Left lobe of liver (tissue), 2 donors: ENCODE measurements at places on chromosomes 2 and 18. TPM values are rescaled to one million over a fixed set of nuclear protein-coding genes. Genes with fewer than 3 reads are reported as not detected.

The CBLN2 gene
- not detected for total RNA-seq

DNA sequence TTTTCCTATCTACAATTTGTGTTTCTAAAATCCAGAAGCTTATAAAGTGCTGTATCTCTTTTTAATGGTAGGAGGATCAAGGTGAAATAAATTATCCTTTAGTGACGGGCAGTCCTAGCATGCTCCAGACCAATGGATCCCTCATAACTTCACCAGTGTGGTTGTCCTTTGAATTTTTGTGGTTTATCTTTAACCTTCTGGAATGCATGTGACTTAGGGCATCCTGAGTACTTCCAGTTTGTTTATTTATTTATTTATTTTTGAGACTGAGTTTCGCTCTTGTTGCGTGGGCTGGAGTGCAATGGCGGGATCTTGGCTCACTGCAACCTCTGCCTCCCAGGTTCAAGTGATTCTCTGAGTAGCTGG is 40.4 kb downstream of the NUP35 start:
- DNase-seq: no peak

DNA sequence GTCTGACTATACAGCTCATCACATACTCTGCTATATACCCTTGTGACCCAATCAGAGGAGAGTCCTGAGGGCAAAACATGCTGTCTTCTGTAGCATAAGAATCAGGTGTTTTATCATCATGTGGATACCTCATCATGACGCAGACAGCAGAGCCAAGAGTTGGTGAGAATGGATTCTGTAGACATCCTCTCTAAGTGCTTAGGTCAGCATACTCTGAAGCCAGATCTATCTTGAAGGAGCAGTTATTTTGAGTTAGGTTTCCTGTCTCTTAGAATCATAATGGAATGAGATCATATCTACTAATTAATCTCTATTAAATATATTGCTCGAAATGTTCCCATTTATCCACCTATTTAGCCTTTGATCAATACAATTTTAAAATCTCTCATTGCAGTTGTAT is 190.2 kb upstream of the KCNH7 start:
- no peak for DNase-seq

The TUBA4B gene
- total RNA-seq: not detected

DNA sequence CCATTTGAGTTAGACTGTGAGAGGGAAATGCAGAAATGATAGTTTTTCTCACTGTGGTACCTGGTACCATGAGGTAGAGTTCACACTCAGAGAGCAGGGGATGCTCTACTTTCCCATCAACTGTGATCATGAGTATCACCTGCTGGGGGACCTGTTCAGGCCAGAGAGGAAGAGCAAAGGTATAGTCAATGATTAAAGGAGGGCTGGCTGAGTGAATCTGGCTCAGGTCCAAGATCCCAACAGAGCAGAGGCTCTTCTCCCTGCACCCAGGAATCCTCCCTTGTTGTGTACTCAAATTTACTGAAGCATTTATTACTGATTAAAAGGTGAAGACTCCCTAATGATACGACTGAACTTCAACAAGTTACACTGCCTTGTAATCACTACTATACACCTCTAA is 104.6 kb upstream of the CHRNA1 start:
- no peak for DNase-seq

The ABCG5 gene
- total RNA-seq: 57.0 TPM

- DNase-seq: no peak
These were observed 23.4 kb downstream of the METTL21A start for GRCh38 chr2:207601774-207602173.

GRCh38 chr2:85769983-85770362 is 16.2 kb downstream of the ATOH8 start:
- no peak for DNase-seq

GRCh38 chr2:96113367-96113677 is 3.0 kb downstream of the ADRA2B start:
- no peak for DNase-seq

The PSMA8 gene
- not detected for total RNA-seq

DNA sequence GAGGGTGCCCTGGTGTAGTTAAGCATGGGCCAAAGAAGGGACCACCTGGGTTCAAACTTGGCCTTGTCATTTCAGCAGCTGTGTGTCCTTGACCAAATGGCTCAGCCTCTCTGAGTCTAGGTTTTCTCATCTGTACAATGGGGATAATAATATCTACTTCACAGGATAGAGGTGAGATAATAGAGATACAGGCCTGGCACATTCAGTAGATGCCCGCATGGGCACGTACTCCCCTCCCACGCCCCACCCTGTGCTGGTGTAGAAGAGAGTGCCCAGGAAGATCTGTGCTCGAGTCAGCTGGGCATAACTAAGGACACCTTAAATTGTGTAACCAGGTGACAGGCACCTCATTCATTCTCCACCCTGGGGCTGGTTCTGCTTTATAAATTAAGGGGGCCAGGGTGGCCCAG is 8.4 kb upstream of the TMEM185B start:
- DNase-seq: no peak

DNA sequence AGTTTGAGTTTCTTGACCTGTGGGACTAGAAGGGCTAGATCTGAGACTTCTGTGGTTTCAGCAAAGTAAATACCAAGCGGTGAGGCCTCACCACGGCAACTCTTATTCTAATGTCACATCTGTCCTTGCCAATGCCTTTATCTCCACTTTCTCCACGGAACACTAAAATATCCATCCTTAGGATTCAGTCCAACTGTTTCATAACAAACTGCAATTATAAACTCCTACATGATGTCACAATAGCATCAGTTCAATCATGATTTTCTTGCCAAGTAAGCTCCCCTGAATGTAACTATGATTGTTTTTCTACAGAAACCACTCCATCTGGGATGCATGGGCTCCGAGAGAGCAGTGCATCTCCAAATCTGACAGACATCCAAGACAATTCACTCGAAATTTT is 79.6 kb downstream of the LRATD1 start:
- DNase-seq: no peak

GRCh38 chr2:19846030-19846429 is 55.8 kb downstream of the TTC32 start:
- DNase-seq: no peak

The CCDC102B gene
- total RNA-seq: 0.30 TPM

The MDH1B gene
- 0.28 TPM for total RNA-seq

The TLX2 gene
- 0.08 TPM for total RNA-seq

The TMEM17 gene
- total RNA-seq: 0.50 TPM

DNA sequence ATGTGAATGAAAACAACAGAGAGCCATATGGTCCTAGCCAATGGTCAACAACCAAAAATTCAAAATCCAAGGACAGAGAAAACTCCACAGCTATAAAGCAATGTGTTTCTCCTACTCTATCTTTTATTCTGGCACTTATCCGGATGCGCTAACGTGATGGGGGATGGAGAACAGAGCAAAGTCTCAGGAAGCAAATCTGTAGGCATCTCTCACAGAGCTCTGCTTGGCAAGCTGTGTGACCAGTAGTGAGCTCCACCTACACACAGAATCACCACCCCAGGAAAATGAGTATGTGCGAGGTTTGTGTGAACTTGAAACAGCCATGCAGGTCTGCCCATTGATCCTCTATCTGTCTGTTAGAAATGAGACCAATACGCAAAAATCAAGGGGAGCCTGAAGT is 584.3 kb downstream of the BCL11A start:
- DNase-seq: no peak

GRCh38 chr2:44389895-44390294 is 28.1 kb downstream of the CAMKMT start:
- no peak for DNase-seq

DNA sequence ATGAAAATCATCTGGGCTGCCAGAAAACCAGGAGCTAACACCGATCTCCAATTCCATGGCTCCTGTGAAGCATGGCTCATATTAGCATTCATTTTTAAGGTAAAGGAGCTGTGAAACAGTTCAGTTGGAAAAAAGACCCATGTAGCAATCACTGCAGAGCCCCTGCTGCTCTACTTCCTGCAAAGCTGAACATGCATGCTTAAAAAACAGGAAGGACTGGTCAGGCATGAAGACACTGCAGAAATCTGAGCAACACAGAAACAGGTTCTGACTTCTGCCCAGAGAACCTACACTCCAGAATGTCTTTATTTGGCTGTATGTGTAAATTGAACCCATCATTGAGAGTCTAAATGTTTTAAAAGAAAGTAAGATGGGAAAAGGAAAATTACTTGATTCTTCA is 950.6 kb downstream of the DCDC2C start:
- no peak for DNase-seq

DNA sequence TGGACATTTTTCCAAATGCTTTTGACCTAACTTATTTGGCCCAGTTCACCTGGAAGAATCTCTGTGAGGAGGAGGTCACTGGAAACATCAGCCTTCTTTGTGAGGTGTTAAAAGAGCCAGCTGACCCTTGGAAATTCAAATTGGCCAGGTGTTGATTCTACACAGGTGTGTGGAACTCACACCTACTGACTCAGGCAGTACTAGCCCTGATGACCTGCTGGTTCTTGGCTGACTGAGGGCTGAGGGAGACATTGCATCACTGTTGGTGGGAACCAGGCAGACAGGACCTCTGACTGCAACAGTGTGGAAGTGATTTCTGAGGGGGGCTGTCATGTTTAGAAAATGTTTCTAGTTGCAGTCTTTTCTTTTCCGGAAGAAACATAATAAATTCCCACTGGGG is 242.2 kb upstream of the LRRTM1 start:
- DNase-seq: no peak

DNA sequence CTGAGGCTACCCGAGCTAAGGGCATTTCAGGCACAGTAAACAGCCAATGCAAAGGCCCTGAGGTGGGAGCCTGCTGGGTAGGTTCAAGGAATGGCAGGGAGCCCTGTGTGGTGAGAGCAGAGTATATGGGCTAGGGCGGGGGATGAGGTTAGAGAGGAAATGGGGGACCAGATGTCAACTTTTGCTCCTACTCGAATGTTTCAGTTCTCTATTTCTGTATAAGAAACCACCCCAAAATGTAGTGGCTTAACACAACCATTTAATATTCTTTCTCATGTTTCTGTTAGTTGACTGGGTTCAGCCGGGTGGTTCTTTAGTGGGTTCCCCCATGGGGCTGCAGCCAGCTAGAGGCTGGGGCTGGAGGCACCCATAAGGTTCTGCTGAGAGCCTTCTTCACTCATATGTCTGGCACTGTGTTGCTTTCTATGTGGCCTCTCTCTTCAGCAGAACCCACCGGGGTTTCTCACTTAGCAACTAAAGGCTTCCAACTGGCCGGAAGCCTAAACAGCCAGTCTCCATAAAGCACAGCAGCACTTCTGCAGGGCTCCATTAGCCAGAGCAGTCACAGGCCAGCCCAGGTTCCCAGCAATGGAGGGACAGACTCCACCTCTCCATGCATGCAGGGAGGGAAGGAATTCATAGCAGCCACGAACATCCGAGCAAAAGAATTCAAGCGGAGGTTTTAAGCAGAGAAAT is 5.6 kb upstream of the ATOH8 start:
- DNase-seq: no peak

- peak; percentile 18 for DNase-seq
These were observed 67.8 kb downstream of the ASB1 start for GRCh38 chr2:238494573-238494961.

The ABHD1 gene
- 3.6 TPM for total RNA-seq

- no peak for DNase-seq
These were observed 1.5 kb downstream of the SMCHD1 start for GRCh38 chr18:2656981-2657512.

GRCh38 chr2:222862106-222862908 is 1.5 kb downstream of the ACSL3 start:
- DNase-seq: no peak

The LONRF2 gene
- total RNA-seq: 0.68 TPM

- DNase-seq: no peak
These were observed 277.4 kb downstream of the TDRD15 start for GRCh38 chr2:21401022-21401698.

The CCDC68 gene
- total RNA-seq: 4.6 TPM

DNA sequence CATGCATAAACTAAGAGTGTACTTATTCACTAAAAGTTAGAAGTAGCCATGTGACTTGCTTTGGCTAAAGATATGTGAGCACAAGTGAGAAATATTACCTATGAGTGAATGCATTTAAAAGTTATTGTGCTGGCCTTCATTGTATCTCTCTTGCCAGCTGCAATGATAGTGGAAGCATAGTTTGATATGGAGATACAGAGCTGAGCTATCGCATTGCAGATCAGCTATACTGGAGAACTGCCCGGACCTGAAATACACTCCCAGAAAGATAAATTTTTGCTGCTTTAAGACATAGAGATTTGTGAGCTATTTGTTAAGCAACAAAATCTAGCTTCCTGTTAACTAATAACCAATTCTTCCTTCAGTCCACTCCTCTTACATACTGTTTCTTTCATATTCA is 571.1 kb downstream of the CPS1 start:
- DNase-seq: no peak

The MYO1B gene
- total RNA-seq: 195 TPM

- DNase-seq: peak; percentile 45
These were observed 70.3 kb downstream of the HAUS1 start for GRCh38 chr18:46174342-46175041.

- DNase-seq: no peak
These were observed 89.0 kb downstream of the KCTD1 start for GRCh38 chr18:26459340-26459739.

GRCh38 chr2:12176623-12177454 is 430.4 kb downstream of the LPIN1 start:
- DNase-seq: no peak

- DNase-seq: no peak
These were observed 28.1 kb downstream of the NCKAP1 start for GRCh38 chr2:183010112-183010511.

DNA sequence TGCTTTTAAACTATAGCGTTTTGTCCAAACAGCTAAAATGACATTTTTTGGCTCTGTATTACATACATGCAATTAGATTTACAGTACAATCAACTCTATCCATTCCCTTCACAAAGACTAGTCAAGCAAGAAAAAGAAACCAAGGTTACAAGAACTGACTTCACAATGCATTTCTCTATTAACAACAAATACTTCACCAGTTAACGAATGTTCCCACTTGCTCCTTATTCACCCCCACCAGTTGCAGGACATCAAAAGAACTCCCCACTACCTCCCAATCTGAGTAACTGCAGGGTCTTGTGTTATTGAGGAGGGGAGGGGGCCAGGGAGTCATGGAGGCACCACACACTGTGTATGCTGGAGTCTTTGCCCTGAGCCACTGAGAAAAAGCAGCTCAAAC is 34.9 kb downstream of the LAMA1 start:
- DNase-seq: no peak

The ANKRD30BL gene
- not detected for total RNA-seq

The GAREM2 gene
- 0.15 TPM for total RNA-seq
